ENCODE measurements at places on chromosomes 11 and 22.

GRCh38 chr22:49517211-49517610, 310.5 kb downstream of the BRD1 start:
- DNase-seq: no peak

DNA sequence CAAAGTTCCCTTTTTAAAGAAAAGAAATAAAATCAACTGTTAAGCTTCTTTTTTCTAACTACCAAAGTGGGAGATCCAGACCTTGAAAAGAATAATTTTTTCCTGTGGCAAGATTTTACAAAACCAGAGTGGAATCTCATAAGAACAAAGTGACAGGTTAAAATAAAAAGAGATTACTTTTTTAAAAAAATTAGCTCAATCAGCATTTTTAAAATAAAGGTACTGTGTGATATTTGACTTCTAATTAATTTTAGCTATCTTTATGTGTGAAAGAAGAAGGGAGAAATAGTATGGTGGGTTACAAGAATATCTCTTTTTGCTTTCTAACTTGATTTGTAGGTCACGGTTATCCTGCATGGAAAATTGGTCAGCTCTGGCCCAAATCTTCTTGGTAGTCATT, 92.8 kb upstream of the ALKBH3 start:
- DNase-seq: no peak

- no peak for DNase-seq
Measured at GRCh38 chr22:21686193-21686608, 20.4 kb downstream of the PPIL2 start.

DNA sequence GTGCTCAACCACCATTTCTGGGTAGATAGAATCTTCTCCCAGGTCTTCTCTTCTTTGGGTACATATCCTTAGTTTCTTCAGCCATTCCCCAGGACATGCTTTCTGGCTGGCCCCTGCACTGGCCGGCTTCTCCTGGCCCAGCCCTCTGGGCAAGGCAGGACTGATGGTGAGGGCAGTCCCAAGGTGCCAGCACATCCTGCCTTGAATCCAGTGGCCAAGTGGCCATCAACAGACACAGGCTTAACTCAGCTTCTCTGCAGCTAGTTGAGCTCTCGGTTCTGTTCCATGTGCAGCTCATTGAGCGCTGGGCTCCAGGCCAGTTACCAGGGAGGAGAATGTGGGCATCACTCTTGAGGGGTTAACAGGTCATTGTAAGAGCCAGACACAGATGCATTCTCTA, 17.6 kb downstream of the SMIM38 start:
- DNase-seq: no peak

- no peak for DNase-seq
Measured at GRCh38 chr11:14567064-14567651, 47.0 kb upstream of the PSMA1 start.

GRCh38 chr11:41235668-41236067, 223.8 kb downstream of the LRRC4C start:
- DNase-seq: no peak

GRCh38 chr11:87840786-87841185, 334.5 kb downstream of the RAB38 start:
- no peak for DNase-seq

DNA sequence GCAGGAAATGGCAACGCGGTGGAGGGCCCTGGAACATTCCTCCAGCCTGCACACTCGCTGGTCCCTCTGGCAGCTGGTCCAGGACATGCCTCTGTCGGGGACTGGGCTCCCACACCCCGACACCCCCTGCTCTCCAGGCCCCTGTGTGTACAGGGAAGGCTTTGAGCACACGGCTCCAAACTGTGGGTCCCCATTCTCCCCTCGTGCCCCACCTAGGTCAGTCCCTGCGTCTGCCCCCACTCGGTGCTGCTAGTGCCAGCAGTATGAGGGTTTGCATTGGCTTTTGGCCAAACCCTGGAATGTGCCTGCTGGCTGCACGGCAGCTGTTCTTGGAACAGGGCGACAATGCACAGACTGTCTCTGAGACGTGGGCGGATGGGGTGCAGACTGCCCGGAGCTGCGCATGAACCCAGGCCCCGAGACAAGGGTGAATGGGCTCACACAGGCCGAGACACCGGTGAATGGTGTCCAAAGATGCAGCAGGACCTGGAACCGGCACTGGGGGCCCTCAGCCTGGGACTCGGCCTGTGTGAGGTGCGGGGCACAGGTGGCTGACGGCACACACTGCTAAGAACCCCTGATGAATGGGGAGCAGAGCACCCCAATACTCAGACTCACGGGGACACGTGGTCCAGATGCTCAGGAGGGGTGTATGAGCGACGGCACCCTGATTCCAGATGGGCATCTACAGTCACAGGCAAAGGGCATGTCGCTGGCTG, 7.5 kb upstream of the SYT8 start:
- no peak for DNase-seq

GRCh38 chr11:14612694-14613093, 30.9 kb upstream of the PDE3B start:
- no peak for DNase-seq

- DNase-seq: peak; percentile 74
Measured at GRCh38 chr22:22357024-22357883, 112.7 kb downstream of the VPREB1 start.
